ENCODE measurements at places on chromosomes 12 and 14. TPM values are rescaled to one million over a fixed set of nuclear protein-coding genes. Genes with fewer than 3 reads are reported as not detected.

DBX2 gene
- not detected for total RNA-seq

SLC25A47 gene
- total RNA-seq: not detected

NTF3 gene
- 1.4 TPM for total RNA-seq

SYNJ2BP gene
- 22.0 TPM for total RNA-seq

GLRX5 gene
- 35.3 TPM for total RNA-seq

TAS2R43 gene
- total RNA-seq: not detected

PA2G4 gene
- total RNA-seq: 114 TPM

POMT2 gene
- total RNA-seq: 10.6 TPM

SLC17A8 gene
- not detected for total RNA-seq

KLRC1 gene
- not detected for total RNA-seq

DHRS4 gene
- total RNA-seq: 58.4 TPM

B3GNT4 gene
- not detected for total RNA-seq

SIX6 gene
- not detected for total RNA-seq

IPO8 gene
- total RNA-seq: 84.6 TPM

TNS2 gene
- total RNA-seq: 24.3 TPM

IFNG-AS1 gene
- total RNA-seq: not detected

SLC5A8 gene
- not detected for total RNA-seq

NTN4 gene
- 334 TPM for total RNA-seq

CCDC60 gene
- total RNA-seq: not detected

AKAP5 gene
- total RNA-seq: 0.32 TPM

FGF6 gene
- not detected for total RNA-seq

HCAR1 gene
- total RNA-seq: under 0.01 TPM

ARMH4 gene
- total RNA-seq: 1.3 TPM

TEDC1 gene
- 9.9 TPM for total RNA-seq

IL26 gene
- not detected for total RNA-seq

TBC1D30 gene
- 7.8 TPM for total RNA-seq

TSHR gene
- not detected for total RNA-seq

TSPAN19 gene
- not detected for total RNA-seq

HOXC12 gene
- total RNA-seq: not detected
